ENCODE measurements at places on chromosomes 12 and 14.

DNA sequence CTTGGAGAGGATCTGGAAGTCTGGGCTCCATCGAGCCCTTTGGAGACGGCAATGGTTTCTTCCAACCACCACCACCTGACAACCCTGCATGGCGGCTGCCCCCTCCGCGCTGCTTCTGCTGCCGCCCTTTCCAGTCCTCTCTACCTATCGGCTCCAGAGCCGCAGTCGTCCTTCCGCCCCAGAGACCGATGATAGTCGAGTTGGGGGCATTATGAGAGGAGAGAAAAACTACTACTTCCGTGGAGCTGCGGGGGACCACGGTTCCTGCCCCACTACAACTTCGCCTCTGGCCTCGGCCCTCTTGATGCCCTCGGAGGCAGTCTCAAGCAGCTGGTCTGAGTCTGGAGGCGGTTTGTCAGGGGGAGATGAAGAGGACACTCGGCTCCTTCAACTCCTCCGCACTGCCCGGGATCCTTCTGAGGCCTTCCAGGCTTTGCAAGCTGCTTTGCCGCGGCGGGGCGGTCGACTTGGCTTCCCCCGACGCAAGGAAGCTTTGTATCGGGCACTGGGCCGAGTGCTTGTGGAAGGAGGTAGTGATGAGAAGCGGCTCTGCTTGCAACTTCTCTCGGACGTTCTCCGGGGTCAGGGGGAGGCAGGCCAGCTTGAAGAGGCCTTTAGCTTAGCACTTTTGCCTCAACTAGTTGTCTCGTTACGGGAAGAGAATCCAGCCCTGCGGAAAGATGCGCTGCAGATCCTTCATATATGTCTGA is 499 bp downstream of the TOGARAM1 start:
- DNase-seq: peak; percentile 85

- no peak for DNase-seq
Measured at GRCh38 chr12:52221912-52222457, 11.1 kb upstream of the KRT7 start.

GRCh38 chr14:57714487-57714931 is 151.4 kb downstream of the SLC35F4 start:
- no peak for DNase-seq

GRCh38 chr12:38501991-38502390 is 185.4 kb downstream of the ALG10B start:
- no peak for DNase-seq
